ENCODE measurements at places on chromosomes 1 and 21. TPM values are rescaled to one million over a fixed set of nuclear protein-coding genes. Genes with fewer than 3 reads are reported as not detected.
A peak's percentile ranks its signal among the peaks of the same experiment; 100 is the strongest.

Gene SGIP1
- 6.8 TPM for total RNA-seq

Gene FAM151A
- not detected for total RNA-seq

Gene FAM72D
- 0.84 TPM for total RNA-seq

Gene LRRC47
- 36.6 TPM for total RNA-seq

Gene CYP4A22
- not detected for total RNA-seq

Gene VSIG8
- total RNA-seq, result not detected

Gene TAS1R1
- not detected for total RNA-seq

Gene ANXA9
- total RNA-seq, result 1.1 TPM

DNA sequence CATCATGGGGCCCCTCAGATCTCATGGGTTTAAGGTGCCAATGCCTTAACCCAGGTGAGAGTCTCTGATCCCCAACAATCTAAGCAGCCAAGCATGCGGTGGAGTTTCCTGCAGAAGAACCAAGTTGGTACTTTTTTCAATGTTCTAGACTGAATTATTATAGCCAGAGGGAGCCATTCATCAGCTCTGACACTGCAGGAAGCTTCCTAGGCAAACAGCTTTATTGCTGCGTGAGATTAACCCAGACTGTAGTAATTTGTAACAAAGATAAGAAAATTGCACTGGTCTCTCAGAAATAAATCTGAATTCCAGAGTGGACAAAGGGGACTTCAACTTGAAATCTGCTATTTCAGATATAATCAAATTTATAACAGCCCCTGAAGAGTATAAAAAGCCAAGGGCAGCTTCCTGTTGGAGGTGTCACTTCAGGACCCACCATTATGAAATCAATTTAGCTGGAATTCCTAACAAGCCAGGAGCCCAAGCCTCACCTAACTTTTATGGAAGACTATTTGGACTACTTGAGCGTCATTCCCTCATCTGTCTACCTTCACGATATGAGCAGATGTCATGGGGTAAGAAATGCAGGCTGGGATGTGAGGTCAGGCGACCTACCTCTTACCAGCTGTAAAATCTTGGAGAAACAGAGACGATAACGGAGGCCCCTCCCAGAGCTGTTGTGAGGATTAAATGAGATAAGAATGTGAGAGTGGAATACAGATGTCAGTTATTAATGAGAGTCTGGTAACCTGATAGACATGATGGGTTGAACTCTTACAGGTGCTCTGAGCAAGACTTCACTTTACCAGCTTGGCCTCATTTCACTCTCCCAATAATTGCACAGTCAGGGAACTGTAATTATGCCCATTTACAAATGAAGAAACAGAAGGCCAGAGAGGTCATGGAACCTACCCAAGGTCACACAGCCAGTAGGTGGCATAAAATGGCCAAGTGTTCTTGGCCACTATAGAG, 135.1 kb downstream of the RRAGC start:
- no peaks in the 10 kb centered on the region for H3K36me3 ChIP-seq
- H3K27ac ChIP-seq, result no peak overlapping the region
- no peak for DNase-seq
- H3K27me3 ChIP-seq, result peaks cover 39% of the 10 kb centered on the region
- H3K4me3 ChIP-seq, result no peak overlapping the region
- no peaks in the 10 kb centered on the region for H3K4me1 ChIP-seq

DNA sequence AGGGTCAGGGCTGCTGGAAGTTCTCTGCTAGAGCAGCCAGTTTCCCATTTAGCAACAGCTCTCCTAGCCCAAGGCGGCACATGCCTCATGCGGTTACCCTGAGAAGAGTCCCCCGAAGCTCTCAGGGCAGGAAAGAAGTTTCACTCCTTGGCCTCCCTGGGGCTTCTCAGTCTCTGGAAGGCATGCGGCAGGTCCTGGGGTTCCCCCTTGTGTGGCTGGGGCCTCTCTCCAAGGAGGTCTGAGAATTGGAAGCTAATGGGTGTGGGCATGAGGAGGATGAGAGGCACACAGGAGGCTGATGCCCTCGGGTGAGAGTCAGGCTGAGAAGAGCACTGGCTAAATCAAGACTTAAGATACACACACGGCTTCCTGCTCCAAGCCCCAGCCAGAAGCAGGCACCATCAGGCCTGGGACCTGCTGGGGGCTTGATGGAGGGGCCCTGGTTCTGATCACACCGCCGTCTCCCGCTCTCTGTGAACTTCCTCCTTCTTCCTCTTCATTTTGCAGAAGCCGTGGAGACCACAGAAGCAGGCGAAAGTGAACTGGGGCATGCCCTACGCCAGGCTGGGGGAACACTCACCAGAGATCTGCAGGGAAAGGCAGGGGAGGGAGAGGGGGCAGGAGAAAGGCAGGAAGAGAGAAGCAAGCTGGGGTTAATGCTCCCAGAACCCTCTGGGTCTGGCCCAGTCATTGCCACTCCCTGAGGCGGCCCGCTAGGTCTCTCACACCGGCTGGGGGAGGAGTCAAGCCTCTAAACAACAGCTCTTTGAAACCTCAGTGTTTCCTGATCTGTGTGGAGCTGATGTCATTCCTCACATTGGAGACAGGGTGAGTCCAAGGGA, 15.1 kb downstream of the BLACAT1 start:
- DNase-seq, result peak; percentile 59
- H3K27ac ChIP-seq, result peak overlapping the region; percentile 65
- peaks cover 41% of the 10 kb centered on the region for H3K4me1 ChIP-seq

GRCh38 chr1:37851782-37852210, 7.6 kb downstream of the MTF1 start:
- H3K4me3 ChIP-seq, result no peak overlapping the region
- no peaks in the 10 kb centered on the region for H3K36me3 ChIP-seq
- peak overlapping the region; percentile 87 for H3K27ac ChIP-seq
- no peak for DNase-seq

DNA sequence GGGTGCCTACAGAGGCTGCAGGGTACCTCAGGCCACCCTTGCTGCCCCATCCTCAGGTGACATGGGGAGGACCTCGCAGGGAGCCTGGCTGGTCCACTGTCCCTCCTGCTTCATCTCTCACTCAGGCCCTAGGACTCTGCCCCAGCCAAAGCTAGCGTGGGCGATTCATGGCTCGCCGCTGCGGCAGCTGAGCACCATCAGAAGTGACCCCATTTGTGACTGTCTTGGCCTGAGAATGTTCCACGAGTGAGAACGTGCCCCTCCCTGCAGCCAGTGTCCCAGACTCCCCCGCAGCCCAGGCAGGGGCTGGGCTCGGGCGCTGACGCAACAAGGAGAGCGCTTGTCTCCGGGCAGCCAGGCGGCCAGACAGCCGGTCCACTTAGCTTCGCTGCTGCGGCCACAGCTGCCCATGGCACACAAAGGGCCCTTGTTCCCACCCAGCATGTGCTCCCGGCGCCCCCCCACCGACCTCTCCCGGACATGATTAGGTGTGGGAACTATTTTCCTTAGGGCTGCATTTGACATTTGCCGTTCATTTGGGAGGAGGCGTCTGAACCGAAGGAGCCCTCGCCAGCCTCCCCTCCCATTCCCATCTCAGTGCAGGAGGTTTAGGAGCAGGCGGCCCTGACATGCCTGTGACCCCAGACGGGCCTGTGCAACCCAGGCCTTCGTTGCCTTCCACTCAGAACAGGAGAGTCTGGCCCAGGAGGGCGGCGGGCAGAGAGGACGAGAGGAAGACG, 19.3 kb upstream of the POFUT2 start:
- H3K4me3 ChIP-seq, result no peak overlapping the region
- H3K4me1 ChIP-seq, result peaks cover 24% of the 10 kb centered on the region
- H3K27me3 ChIP-seq, result no peaks in the 10 kb centered on the region
- no peaks in the 10 kb centered on the region for H3K36me3 ChIP-seq
- peak; percentile 84 for DNase-seq

GRCh38 chr1:42260376-42261070, 74.5 kb downstream of the FOXJ3 start:
- H3K4me3 ChIP-seq, result no peak overlapping the region
- H3K4me1 ChIP-seq, result peaks cover 8% of the 10 kb centered on the region
- H3K27me3 ChIP-seq, result no peaks in the 10 kb centered on the region
- H3K27ac ChIP-seq, result no peak overlapping the region
- DNase-seq, result no peak

GRCh38 chr21:26934383-26934782, 32.5 kb downstream of the ADAMTS5 start:
- H3K27me3 ChIP-seq, result no peaks in the 10 kb centered on the region
- no peak overlapping the region for H3K27ac ChIP-seq
- H3K4me1 ChIP-seq, result no peaks in the 10 kb centered on the region
- no peaks in the 10 kb centered on the region for H3K36me3 ChIP-seq
- H3K4me3 ChIP-seq, result no peak overlapping the region

- no peak for DNase-seq
- H3K4me1 ChIP-seq, result no peaks in the 10 kb centered on the region
- H3K36me3 ChIP-seq, result peaks cover 94% of the 10 kb centered on the region
- H3K4me3 ChIP-seq, result no peak overlapping the region
Observed at GRCh38 chr1:235136111-235136510, 7.5 kb upstream of the TOMM20 start.

DNA sequence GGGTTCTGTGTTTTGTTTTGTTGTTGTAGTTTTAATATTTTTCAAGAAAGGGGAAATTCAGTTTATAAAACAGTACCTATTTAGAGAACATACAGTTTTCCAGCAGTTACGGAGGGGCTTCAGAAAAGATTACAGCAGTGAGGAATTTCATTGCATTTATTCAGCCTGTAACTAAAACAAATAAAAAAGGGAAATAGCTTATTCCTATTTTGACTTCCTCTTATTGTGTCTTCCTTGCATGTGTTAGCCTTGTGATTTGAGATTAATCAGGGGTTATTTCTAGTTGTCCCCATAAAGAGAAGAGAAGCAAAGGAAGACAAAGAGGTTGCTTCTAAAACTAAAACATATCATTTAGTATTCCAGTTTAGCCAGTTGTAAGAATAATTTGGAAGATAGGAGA, 35.0 kb downstream of the CTTNBP2NL start:
- no peak overlapping the region for H3K4me3 ChIP-seq
- H3K4me1 ChIP-seq, result peaks cover 29% of the 10 kb centered on the region
- DNase-seq, result no peak
- peak overlapping the region; percentile 67 for H3K27ac ChIP-seq
- H3K36me3 ChIP-seq, result no peaks in the 10 kb centered on the region
- H3K27me3 ChIP-seq, result no peaks in the 10 kb centered on the region

GRCh38 chr1:109493805-109494539, at the start of gene CYB561D1:
Gene CYB561D1 (plus strand): TSS chr1:109494094. CDS start chr1:109494140, 46 bp downstream.
- H3K27me3 ChIP-seq, result no peaks in the 10 kb centered on the region
- H3K27ac ChIP-seq, result peak within 1 kb of the TSS; percentile 86
- H3K4me1 ChIP-seq, result peaks cover 5% of the 10 kb centered on the region
- no peaks in the 10 kb centered on the region for H3K36me3 ChIP-seq

DNA sequence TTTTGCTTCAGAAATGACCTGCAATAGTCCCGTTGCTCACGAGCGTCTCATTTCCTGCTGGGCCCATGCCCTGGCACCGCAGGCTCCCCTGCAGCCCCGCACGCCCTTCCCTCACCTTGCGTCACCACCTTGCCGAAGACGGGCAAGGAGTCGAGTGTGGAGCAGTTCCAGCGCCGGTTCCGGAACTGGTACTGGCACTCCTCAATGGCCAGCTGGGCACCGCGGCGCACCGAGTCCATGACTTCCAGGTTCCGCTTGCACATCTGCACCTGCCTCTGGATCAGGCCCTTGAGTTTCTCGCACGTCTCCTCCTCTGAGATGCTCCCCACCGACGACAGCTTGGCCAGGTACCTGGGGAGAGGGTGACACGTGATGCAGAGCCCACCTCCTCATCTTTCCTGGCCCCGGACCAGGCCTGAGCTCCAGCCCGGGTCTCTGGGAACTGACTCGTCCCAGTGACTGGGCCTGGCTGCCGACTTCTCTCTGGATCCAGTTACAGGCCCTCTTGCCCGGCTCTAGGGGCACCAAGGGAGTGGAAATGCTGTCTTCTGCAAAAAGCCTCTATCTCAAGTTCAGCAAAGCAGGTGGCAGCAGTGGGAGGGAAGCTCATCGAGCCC, 13.3 kb downstream of the WNT4 start:
- DNase-seq, result no peak
- no peak overlapping the region for H3K27ac ChIP-seq
- H3K27me3 ChIP-seq, result peaks cover 17% of the 10 kb centered on the region

DNA sequence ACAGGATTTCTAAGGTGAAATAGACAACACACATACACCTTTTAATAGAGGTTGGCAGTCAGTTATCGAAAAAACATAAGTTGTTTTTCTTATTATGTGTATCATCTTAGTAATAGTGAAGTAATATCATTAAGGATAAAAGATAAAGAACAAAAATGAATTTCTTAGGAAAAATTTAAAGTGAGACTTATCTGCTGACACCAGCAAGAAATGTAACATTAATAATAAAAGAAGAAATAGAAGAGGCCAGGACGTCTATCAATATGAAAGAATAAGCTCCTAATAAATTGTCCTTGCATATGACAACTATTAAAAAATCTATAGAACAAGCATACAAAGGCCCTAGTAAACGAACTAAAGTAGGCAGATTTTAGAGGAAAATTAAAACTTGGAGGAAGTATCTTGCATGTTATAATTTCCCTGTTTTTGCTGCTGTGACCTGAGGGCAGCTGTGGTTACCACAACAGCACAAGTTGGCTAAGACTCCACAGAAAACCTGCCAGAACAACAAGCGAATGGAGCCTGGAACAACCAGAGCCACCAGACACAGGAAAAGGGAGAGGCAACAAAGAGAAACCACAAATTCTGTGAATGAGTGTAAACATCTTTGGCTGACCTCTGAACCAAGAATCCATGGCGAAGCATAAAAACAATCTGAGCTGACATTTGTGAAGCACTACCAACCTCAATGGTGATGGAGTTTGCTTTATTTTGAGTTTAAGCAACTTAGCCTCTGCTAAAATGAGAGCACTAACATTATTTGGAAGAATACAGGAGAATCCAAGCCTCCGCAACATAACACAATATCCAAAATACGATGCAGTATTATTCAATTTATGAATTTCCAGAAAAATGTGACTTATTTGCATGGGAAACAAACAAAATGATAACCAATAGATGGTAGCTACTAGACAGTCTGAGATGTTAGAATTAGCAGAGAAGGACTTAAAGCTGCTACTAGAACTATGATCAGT, 207.5 kb downstream of the KCNT2 start:
- peak; percentile 36 for DNase-seq
- H3K36me3 ChIP-seq, result no peaks in the 10 kb centered on the region
- H3K27me3 ChIP-seq, result no peaks in the 10 kb centered on the region
- H3K4me3 ChIP-seq, result no peak overlapping the region
- H3K27ac ChIP-seq, result no peak overlapping the region
- H3K4me1 ChIP-seq, result no peaks in the 10 kb centered on the region

GRCh38 chr1:59162665-59163064, 134.2 kb upstream of the FGGY start:
- no peaks in the 10 kb centered on the region for H3K27me3 ChIP-seq
- H3K4me3 ChIP-seq, result no peak overlapping the region
- no peaks in the 10 kb centered on the region for H3K4me1 ChIP-seq
- H3K27ac ChIP-seq, result no peak overlapping the region

DNA sequence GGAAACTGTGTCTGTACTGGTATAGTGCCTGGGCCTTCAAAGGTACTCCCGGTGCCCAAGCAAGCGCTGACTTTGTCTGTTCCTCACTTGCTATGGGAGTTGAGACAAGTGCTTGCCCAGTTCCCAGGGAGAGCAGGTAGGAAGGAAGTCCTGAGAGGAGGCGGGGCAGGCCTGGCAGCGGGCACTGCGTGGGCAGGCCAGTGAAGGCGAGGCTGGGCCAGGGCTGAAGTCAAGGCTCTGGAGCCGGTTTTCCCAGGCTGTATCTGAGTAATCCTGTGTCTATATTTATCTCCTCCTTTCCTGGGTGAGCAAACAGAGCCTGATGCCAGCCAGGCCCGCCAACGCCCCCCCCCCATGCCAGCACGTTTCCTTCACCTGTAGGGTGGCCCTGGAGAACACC, 15.9 kb upstream of the EDN2 start:
- no peaks in the 10 kb centered on the region for H3K27me3 ChIP-seq
- no peaks in the 10 kb centered on the region for H3K36me3 ChIP-seq
- peak overlapping the region; percentile 45 for H3K27ac ChIP-seq
- peaks cover 52% of the 10 kb centered on the region for H3K4me1 ChIP-seq
- H3K4me3 ChIP-seq, result no peak overlapping the region

Measured in left lung (tissue), 14 donors.